KG1 (cell line): ENCODE measurements at places on chromosomes 2 and 18.

GRCh38 chr2:240389302-240389805 is 46.1 kb upstream of the GPC1 start:
- no peak for DNase-seq

DNA sequence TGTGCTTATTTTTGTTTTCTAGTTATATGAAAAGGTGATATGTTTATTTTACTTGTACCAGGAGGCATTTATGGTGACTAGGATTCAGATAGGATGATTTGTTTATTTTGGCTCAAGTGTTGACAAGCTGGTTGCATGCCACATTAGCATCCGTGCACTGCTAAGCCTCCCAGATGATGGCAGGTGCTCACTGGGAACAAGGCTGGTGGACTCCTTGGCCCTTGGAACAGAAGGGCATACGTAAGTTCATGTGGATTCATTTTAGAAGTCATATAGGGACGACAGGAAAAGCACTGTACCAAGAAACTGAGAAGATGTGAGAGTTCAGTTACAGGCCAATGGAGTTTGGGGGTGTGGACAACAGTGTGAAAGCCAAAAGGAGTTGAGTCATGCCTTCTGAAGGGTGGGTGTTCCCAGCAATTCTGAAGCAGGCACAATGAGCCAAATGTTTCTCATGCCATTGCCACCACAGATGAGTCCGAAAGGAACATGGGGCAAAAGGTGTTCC is 166.2 kb downstream of the PHLPP1 start:
- DNase-seq = no peak

- no peak for DNase-seq
These were observed 86.4 kb downstream of the ARL6IP6 start for GRCh38 chr2:152804687-152805408.

DNA sequence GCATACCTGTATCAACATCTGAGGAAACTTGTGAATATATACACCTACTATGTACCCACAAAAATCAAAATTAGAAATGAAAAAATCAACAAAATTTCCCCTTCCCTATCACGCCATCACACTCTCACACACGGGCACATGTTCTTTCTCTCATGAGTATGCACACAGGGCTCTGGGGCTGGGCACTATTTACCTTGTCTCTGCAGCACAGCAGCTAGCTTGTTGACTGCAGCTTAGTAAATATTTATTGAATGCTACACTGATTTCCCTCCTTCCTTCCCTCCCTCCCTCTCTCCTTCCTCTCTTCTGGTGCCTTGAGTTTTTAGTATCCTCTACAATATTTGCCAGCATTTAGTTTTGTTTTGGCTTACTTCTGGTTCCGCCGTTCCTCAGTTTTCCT is 182.7 kb upstream of the LHCGR start:
- no peak for DNase-seq

GRCh38 chr2:224802407-224802806 is 86.2 kb upstream of the CCDC195 start:
- no peak for DNase-seq

GRCh38 chr2:234377761-234378391 is 119.0 kb downstream of the ARL4C start:
- no peak for DNase-seq

DNA sequence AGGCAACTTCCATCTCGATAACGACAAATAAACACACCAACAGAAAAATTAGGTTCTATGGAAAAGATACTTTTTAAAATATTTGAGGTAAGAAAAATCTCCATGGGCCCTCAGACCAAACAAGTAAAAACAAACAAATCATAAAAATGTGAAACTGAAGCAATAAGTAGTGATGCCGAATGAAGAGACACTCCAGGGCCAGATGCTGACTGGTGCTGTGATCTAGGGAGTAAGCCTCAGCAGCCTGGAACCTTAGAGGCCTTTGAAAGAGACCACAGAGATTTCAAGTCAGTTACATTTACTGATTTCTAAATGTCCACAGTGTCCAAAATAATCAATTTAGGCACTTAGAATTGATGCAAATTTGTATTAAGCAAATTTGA is 1144.7 kb downstream of the CNTNAP5 start:
- DNase-seq = no peak

GRCh38 chr2:72883356-72883962 is 3.7 kb upstream of the SPR start:
- DNase-seq = no peak

DNA sequence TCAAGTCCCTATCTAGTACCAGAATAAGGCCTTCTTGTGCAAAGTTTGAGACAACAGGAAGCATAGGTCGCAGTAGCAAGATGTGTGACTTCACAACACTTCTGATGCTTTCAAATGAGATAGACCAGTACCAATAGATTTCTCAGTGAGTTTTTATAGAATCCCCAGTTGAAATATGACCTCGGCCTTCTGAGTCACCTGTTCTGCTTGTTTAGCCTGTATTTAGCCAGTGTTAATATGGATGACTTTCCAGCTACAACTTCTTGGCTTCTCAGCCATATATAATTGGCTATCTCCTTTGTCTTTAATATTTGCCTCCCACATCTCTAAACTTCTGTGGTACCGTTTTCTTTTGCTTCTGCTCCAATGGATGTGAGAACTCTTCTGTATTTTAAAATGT is 113.8 kb downstream of the KYNU start:
- no peak for DNase-seq

DNA sequence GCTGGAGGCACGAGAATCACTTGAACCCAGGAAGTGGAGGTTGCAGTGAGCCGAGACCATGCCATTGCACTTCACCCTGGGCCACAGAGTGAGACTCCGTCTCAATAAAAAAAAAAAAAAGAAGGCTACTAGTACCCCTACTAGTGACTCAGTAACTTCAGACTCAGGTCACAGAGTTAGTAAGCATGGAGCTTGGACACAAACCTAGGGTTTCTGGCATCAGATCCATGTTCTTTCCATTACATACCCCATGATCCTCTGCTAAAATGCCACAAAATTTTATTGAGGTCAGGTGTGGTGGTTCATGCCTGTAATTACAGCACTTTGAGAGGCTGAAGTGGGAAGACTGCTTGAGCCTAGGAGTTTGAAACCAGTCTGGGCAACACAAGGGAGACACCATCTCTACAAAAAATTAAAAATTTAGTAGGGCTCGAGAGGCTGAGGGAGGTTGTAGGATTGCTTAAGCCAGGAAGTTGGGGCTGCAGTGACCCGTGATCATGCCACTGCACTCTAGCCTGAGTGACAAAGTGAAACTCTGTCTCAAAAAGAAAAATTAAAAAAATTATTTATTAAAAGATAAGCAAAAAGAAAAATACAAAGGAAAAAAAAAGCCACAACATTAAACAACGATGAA is 45.1 kb downstream of the DHX57 start:
- DNase-seq = no peak

DNA sequence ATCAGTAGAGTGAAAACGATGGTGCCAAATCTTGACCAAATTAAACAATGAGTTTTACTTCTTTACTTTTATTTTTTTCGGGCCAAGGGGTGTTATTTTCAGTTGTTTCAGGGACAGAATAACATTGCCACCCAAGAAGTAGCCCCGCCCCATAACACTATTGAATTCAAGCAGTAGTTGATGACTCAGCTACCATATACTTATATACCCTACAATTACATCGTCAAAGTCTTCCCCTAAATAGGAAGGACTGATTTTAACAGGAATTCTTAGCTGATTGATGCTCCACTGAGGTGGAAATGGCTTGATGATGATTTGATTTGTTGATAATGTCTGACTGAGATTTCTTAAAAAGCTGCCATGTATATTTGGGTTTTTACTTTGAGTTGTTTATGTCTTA is 24.7 kb downstream of the LYPD6B start:
- no peak for DNase-seq
